Stimulated activated CD8-positive, alpha-beta memory T cell treated with anti-CD3 and anti-CD28 coated beads, Interleukin-7, amount 100 ng/mL, for 1 hour (primary cell): ENCODE measurements at places on chromosomes 6 and 20.

DNA sequence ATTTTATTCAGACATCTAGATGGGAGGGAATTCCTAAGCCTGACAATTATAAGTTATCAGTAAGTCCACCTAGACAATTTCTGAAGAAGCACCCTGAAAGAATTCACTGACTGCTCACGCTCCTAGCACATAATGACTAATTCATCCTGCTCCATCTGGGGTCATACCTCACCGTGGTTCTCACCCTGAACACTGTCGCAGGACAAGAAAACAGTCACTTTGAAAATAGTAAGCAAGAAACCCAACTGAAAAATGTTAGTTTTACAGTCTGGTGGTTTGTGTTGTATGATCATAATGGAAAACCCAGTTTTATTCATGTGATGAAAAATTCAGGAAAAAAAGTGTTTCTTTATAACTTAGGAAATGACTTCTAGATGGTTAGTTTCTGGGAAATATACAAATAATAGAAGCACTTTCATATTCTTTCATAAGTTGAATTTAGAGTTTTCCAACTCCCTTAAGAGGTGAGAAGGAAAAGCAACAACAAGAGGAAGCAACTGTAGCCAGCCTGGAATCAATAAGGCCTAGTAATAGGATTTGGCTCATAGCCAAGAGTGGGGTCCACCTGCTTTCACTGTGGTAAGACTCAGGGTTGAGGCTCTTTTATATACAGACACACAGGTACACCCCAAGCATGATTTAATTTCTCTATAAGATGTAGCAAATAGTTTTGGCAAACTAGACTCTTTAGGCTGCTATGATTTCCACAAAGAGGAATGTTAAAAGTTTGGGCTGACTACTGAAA, 94.1 kb downstream of the HIVEP2 start:
- no peak for DNase-seq

DNA sequence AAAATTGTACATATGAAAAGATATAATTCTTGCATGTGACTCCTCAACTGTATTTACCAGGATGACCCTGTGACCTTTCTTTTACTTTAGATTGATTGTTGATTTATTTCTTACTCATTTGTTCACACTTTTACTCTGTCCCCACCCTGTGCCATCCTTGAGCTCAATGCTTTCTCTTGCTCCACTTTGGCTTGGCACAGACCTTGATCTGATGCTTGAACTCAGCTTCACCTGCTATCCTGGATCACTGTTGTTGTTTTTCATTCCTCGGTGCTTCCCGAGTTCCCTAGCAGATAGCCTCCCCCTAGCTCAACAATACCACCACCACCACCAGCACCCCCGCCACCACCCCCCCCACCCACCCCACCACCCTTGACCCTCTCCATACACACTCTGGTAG, 102.1 kb downstream of the EYA4 start:
- no peak for DNase-seq

DNA sequence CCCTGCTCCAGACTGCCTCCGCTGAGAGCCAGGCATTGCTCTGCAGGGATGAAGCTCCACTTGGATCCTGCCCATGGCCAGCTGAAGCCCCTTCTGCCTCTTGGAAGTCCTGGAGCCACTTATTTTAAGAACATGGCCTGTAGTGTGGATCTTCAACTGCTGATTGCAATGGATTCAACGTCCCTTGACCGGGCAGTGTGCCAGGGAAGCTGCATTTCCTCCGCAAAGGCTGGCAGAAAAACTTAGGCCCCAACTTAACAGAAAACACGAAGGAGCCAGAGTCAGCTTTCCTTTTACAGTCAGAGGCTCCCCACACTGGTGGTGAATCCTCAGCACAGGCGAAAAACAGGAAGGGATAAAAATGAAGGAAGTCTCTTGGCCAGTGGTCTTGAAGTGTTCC, 26.3 kb upstream of the FOXQ1 start:
- DNase-seq: no peak

DNA sequence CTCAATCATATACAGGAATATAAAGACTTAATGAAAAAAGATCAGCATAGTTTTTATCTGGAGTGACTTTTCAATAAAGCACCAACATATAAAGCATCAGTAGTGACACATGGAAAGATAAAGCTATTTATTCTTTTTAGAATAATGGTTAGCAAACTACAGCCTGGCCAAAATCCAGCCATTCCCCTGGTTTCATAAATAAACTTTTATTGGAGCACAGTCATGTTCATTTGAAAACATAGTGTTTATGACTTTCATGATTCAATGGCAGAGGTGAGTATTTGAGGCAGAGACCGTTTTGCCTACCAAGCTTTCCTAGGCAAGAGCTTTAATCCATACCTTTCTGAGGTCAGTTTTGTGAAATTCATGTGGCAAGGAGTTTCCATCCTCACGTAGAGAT, 153.5 kb downstream of the RPS12 start:
- DNase-seq: no peak

- DNase-seq: no peak
Observed at GRCh38 chr6:12522347-12522746, 194.2 kb upstream of the PHACTR1 start.

- DNase-seq: no peak
Observed at GRCh38 chr6:33754222-33754621, 7.5 kb upstream of the IP6K3 start.

GRCh38 chr6:47231151-47231550, 78.6 kb downstream of the TNFRSF21 start:
- no peak for DNase-seq

DNA sequence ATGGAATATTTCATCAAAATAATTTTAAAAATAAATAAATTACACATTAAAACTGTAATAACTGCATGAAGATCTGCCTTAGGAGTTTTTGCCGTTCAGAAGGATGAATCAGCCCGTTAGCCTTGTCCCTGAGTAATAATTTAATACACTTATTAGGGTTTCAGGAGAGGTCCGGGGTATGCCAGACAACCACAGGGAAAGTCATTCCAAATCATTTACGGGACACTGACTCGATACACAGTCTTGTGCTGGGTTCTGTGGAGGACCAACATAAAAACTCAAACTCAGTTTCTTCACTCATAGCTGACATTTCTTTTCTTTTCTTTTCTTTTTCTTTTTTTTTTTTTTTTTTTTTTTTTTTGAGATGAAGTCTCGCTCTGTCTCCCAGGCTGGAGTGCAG, 735 bp upstream of the LY6G6F start:
- DNase-seq: no peak

DNA sequence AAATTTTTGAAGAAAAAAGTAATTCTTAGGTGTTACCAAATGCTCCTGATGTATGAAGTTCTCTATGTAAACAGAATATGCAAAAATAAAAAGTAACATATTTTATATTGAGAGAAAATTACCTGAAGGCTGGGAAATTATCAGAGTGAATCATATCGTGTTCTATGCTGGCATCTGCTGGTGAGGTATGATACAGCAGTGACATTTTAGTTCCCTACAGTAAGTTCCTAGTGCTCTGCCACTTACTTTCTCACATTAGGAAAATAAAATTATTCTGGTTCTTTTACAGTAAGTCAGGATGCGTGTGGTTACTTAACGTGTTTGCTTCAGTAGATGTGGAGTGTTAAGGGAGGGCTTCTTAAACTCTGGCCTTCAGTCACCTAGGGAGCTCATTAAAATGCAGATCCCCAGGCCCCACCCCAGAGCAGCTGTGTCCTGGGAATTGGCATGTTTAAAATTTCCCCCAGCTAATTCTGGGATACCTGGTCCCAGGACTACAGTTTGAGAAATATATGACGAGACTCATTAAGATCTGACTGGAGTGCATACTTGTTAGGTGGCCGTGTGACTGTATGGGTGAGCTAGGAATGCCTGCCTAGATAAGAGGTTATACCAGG, 3.2 kb downstream of the ACTR5 start:
- DNase-seq: no peak

DNA sequence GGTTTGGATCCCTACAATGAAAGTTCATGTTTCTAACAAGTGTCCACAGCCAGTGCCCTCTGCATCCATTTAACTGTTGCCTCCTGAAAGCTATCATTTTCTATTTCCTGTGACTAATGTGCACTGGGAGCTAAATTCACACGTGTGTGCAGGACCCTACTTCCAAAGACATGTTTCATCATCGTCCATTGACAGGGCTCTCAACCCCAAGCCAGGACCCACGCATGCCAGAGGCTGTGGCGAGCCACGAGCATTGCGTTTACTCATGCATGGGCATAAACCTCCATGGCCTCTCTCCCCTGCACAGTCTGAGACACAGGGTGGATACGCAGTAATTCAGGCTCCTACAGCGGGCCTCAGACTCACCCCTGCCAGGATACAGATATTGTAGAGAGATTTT, 153.2 kb downstream of the MAFB start:
- no peak for DNase-seq

DNA sequence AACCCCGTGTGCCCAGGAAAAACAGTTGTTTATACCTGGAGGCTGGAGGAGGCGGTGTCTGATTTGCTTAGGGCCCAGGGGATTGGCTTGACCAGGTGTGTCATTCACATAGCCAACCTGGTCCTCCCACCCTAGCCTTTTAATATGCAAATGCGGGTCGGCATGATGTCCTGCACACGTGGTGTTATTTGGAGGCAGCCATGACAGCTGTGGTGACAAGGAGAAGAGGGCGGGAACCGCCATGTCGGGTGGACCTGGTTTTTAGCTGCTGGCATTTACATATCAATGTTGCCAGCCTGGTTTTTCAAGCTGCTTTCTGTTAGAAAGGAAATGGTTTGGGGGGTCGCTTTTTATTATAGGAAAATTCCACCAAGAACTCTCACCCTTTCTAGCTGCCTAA, 291.4 kb upstream of the QKI start:
- DNase-seq: no peak

GRCh38 chr6:111411046-111411445, 72.0 kb downstream of the REV3L start:
- DNase-seq: no peak

GRCh38 chr6:38016824-38017223, 197.3 kb downstream of the ZFAND3 start:
- DNase-seq: no peak

DNA sequence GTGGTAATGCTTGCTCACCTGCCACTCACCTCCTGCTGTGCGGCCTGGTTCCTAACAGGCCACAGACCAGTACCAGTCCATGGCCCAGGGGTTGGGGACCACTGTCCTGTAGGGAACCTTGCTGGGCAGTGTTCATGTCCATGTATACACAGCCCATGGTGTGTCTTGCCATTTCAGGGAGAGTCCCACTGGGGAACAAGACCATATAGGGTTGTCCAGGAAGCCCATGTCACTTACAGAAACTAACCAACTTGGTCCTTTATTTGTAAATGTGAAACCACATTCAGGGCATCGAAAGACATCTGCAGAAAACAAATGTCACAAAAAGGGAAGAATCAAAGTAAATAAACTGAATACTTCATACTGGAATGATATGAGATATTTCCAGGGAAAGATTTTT, 179.1 kb downstream of the NFATC2 start:
- no peak for DNase-seq

DNA sequence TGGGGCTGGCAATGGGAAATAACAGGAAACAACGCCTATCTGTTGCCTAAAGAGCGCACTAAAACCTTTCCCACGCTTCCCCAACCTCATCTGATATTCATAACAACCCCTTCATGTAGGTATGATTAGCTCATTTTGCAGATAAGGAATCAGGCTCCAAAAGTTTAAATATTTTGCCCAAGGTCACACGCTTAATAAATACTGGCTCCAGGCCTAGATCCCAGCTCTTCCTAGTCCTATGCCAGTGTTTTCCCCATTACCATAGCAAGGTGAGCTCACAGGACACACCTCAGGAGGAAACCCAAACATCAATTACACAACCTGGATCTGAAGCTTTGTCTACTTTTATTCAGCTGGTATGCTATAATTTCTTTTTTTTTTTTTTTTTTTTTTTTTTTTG, 19.6 kb downstream of the MBOAT1 start:
- no peak for DNase-seq

- no peak for DNase-seq
Observed at GRCh38 chr6:5674141-5674540, 332.6 kb downstream of the NRN1 start.

DNA sequence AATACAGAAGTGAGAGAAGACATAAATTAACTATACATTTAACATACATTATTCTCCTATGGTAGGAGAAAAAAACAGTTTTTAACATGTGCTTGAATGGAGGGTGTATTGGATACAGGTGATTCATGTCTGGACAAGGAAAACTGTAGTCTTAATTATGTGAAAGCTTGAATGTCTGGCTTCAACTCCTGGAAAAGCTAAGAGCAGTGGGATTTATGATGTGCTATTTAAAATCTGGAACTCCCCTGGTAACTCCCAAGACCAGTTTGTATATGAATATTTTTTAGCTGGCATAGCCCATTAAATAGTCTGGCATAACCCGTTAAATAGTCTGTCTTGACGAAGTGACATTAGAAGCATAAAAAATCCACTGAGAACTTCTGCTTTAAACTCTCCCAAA, 410.0 kb upstream of the PTCHD4 start:
- DNase-seq: no peak

GRCh38 chr6:158783851-158784250, 35.3 kb downstream of the EZR start:
- no peak for DNase-seq

DNA sequence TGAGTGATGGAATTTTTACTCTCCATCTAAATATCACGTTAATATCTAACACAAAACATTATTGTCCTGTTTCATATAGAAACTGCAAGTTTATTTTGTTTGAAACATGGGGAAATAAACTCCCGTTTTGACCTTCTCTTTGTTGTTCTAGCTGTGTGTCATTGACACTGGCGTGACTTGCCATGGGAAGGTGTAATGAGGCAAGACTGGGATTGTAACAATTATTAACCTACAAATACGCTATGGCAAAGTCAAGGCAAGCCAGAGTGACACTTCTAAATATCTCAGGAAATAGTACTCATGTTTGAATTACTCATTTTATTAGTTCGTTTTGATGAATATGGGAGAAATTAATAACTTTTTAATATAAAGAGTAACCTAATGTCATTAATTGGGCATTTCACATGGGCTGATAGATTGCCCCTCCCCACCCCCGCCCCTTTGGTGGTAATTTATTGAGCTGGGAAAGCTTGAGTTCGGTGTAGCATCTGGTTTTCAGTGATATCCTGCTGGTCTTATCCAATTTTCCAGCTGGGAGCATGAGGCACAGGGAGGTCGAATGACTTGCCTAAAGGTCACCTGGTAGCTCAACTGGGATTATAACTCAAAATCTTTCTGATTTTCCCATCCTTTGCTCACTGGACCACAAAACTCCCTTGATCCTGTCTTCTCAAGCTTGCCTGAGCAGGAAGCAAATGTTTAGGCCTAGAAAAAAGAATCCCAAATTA, 380.6 kb upstream of the JAG1 start:
- DNase-seq: no peak

GRCh38 chr6:29990931-29991330, 48.6 kb downstream of the HLA-A start:
- DNase-seq: no peak

DNA sequence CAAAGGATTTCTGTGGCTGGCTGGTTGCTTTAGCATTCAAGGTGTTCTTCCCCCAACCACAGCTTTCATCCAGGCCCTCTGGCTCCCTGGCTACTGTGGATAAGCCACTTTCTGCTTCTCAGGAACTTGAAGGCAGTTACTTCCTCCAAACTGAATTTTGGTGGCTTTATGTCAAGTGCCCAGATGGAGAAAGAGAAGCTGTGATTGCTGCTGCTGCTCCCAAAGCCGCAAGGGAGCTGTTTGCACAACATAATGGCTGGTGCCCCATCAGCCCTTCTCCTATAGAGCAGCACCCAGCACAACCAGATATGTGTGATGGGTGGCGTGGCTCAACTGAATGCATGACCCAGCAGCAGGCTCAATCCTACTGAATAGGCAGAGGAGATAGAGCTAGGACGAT, 465.2 kb downstream of the MAFB start:
- DNase-seq: no peak
